ENCODE measurements at places on chromosomes 6 and 20.

DNA sequence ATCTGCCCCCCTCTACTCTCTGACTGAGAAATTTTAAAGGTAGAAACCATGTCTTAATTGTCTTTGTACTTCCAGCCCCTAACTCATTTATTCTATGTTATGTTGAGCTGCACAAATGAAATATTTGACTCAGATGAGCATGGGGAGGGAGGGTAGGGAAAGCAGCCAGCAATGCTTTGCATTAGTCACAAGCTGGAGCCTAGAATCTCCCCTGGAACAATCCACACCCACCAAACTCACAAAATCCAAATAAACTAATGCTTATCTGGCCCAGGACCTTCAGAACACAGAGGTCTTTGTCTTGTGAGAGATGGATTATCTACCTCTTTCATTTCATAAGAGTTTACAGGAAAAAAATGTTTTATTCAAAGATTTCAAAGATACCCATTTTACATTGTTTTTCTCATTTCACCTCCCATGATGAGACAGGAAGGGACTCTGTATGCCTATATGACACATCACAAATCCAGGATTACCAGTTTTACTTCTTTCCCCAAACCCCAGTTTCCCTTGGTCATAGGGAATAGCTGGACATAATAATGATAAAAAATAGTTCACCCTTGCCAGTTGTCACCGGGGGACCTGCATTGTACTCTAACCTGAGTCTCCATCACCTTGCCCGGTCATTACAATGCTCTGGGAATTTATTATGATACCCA, 466.9 kb downstream of the KIF16B start:
- DNase-seq, result no peak

DNA sequence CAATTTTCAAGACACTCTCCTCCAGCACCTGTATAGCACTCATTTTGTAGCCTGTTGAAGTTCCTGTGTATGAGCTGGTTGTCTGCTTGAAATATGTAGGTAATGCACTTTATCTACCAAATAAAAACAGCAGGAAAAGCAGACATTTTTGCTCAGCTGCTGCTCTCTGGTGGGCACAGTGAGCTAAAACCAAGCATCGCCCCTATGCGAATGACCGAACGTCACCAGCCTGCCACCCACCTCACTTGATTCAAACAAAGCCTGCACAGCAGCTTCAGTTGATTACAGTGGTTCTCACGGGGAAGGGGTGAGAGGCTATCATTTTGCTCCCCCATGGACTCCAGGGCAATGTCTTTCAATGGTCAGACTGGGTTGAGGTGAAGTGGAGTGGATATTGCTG, 185.7 kb downstream of the SASH1 start:
- no peak for DNase-seq

GRCh38 chr20:17438436-17439039, 92.6 kb downstream of the BFSP1 start:
- DNase-seq, result no peak

DNA sequence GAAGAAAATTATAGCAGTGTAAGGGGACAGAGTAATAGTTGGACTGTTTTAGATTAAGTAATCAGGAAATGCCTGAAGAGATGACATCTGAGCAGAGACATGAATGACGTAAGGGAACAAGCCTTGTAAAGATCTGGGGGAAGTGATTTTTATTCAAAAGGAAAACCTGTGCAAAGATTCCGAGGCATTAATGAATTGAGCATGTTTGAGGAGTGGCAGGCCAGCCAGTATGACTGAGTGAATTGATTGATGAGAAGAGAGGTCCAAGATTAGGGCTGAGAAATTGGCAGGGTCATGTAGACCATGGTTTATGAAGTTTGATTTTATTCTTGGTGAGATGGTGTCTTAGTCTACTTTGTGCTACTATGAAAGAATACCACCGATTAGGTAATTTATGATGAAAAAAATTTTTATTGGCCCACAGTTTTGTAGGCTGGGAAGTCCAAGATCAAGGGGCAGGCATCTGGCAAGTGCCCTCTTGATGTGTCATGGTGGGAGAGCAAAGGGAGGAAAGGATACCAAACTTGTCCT, 95.1 kb downstream of the LIN28B start:
- no peak for DNase-seq

- DNase-seq, result no peak
These were observed 42.8 kb downstream of the SNHG17 start for GRCh38 chr20:38392356-38392755.

DNA sequence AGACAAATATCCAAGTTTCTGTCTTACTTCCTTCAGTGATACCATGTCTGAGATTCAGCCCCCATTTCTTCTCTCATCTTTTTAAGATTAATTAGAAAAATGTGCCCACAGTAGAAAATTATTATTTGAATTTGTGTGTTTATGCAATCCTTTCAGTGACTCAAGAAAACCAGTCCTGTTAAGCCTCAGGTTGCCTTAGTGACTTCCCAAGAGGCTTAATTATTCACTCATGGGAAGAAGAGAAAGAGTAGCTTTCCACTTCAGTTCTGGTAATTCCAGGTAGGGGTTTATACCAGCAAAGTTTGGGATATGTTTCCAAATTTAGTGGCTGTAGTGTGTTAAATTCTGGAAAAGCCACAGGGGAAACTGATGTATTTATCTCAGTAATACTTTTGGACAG, 149.1 kb downstream of the RIMS1 start:
- DNase-seq, result no peak

DNA sequence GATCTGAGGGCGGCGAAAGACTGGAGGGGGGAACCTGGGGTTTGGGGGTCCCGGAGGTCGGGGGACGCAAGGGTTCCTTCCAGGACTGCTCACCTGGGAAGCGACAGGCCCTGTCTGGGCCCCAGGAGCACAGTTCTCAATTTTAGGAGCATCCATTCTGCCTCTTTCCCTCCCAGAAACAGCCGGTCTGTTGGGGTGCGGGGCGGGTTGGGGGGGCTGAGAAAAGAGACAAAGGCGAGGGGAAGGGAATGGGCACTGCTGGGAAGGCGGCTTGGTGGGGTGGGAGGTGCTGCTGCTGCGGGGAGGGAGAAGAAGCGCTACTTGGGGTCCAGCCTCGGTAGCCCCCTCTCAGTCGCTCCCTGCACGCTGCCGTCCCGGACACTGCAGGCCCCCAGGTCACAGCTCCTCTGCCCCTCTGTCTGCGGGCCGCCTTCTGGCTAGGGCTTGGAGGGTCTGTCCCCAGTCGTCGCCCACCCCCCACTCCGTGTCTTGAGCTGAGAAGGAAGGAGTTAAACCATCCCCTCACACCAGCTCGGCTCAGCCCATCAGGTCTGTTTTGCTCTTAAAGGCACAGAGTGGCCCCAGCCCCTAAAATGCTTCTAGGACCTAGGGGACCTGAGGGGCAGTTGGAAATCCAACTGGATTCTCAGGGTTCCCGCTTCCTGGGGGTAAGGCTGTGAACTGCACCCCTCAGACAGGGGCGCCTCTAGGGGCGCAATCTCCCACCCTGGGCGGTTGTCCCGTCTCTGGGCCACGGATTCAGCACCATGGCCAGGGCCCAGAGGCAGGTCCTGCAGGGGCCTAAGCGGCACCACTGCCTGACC, 690 bp downstream of the GDAP1L1 start:
- DNase-seq, result no peak

- DNase-seq, result no peak
These were observed 56.1 kb downstream of the NCOA3 start for GRCh38 chr20:47557791-47558190.

DNA sequence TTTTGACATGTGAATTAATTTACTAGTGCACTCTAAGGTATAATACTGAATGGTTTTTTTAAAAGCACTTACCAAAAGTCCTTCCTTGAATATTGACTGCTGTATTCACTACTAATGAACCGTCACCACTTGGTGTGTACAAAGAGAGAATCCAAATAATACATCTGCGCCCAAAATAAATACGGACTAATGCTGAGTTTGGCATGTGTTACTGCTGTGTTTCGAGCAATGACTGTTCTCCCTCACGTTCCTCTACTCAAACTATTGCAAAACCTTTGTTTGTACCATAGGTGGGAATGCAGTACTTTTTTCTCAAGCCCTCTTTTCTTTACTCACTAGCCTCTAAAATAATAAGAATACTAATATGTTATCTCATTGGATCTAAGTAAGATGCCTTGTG, 305.5 kb downstream of the QKI start:
- no peak for DNase-seq

- DNase-seq, result no peak
These were observed 6.9 kb downstream of the SGK2 start for GRCh38 chr20:43565758-43566104.

DNA sequence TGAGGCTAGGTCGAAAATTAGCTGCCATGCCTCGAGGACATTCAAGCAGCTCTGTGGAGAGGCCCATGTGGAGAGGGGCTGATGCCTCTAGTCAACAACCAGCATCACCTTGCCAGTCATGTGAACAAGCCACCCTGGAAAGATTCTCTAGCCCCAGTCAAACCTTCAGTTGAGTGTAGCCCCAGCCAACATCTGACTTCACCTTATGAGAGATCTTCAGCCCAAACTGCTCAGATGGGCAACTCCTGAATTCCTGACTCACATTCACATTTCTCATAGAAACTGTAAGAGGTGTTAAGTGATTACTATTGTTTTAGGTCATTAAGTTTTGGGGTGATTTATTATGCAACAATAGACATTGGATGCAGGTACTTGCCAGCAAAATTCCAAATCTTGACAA, 44.9 kb downstream of the GJA10 start:
- DNase-seq, result no peak

DNA sequence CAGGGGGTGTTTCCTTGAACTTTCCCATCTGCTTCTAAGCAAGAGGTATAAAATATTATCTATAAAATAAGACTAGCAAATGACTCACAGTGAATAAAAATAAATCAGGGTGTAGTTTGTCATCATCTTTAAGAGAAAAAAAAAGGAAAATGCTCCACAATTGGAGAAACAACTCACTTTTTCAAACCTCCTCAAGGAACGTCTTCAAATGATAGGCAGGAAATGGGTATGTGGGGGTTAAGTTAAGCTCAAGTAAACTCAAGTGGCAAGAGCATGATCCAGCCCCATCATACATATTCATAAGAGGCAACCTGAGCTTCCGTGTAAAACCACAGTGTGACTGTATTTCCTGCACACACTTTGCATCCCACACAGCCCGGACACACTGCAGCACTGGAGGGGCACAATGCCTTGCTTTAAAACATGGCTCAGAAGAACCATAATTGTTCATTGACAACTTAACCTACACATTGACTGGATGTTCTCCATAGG, 58.5 kb upstream of the CEP85L start:
- DNase-seq, result no peak

DNA sequence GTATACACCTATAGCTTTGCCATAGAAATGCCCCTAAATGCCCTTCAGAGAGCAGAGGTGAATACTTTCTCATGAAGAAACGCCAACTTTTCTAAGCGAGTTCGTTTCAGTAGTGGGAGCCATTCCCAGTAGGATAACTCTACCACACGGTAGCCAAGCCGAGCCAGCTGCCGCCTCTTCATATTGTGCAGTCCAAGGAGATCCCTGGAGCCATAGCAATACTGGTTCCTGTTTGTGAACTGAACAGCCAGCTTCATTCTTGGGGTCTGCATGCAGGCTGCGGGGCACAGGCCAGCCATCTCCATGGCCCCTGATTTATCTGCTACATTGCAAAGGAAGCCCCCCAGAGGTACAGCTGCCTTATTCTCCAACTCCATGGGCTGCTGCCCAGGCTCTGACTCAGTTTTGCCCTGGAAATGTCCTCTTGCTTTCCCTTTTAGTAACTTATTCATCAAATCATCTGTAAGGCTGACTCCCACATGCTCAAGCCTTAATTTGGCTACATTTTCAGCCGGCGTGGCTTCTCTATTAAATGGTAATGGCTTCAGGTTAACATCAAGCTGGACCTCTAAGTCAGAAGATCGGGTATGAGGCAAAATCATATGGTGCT, 12.8 kb downstream of the FASTKD5 start:
- no peak for DNase-seq
